Stimulated activated CD4-positive, alpha-beta T cell treated with anti-CD3 and anti-CD28 coated beads, Interleukin-4, amount 100 ng/mL, for 24 hours (primary cell): ENCODE measurements at places on chromosomes 3 and 15.

DNA sequence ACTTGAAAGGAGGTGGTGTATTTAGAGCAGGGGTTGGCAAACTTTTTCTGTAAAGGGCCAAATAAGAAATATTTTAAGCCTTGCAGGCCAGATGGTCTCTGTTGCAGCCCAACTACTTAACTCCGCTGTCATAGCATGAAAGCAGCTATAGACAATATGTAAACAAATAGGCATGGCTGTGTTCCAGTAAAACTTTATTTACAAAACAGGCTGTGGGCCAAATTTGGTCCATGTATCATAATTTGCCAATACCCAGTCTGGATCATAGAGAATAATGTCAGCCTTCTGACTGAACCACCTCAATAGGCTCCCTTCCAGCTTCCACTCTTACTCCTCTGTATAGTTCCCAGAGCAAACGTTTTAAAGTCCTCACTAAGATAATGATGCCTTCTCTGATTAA is 638.8 kb upstream of the CFAP20DC start:
- DNase-seq, result no peak

- no peak for DNase-seq
These were observed 1.4 kb downstream of the GATA2 start for GRCh38 chr3:128491691-128491940.

- DNase-seq, result no peak
These were observed 15.9 kb downstream of the CSRNP1 start for GRCh38 chr3:39137435-39137936.

DNA sequence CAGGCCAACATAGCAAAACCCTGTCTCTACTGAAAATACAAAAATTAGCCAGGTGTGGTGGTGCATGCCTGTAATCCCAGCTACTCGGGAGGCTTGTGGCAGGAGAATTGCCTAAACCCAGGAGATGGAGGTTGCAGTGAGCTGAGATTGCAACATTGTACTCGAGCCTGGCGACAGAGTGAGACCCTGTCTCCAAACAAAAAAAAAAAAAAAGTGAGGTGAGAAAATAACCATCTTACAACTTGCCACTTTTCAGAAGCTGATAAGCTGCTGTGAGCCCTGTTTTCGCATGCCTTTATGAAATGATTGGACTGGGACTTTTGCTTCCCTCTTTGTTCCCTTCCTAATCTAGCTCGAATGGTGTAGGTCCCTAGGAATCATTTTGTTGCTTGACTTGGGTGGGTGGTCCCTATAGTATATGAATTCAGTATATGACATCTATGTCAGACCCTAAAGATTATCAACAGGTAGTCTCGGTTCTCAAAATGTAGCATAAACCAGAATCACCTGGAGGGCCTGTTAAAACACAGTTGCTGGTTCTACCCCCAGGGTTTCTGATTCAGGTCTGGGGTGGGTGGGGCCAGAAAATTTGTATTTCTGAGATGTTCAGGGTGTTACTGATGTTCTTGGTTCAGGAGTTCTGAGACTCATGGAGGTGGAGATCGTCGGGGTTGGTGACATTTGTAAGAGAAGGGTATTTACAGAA is 107.9 kb downstream of the FNDC3B start:
- no peak for DNase-seq

- DNase-seq, result no peak
These were observed 58.4 kb upstream of the ABHD17C start for GRCh38 chr15:80636675-80637074.

DNA sequence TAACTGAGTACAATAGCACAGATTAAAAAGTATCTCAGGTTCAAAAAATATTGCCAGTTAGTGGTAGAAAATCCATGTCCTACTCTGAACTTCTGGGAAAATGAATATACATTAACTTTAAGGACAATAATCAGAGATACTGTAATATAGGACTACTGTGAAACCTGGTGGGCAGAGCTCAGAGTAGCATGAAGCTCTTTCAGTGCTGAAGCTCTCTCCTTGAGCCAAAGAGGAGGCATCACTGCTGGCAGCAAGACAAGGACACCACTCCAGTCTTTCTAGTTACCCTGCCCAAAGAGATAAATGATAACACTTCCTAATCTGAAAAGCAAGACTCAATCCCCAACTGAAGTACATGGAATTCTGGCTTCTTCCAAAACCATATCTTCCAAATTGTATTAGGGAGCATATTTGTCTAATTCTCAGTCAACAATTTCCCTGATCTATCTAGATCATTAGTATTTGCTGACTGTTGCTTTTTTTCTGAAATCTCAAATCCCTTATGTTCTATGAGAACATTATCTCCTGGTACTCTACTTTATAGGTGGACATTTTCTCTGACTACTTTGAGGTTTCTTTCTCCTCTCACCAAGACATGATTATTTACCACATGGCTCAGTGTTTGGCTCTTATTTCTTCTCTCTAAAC is 55.9 kb downstream of the CLDN1 start:
- DNase-seq, result no peak

DNA sequence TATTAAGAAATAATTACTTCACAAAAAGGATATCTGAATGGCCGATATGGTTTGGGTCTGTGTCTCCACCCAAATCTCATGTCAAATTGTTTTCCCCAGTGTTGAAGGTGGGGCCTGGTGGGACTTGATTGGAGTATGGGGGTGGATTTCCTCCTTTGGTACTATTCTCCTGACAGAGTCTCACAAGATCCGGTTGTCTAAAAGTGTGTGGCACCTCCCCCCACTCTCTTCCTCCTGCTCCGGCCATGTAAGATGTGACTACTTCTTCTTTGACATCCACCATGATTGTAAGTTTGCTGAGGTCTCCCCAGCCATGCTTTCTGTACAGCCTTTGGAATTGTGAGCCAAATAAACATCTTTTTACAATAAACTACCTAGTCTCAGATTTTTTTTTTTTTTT is 34.5 kb downstream of the ZBTB11 start:
- DNase-seq, result no peak

- DNase-seq, result no peak
These were observed 360.6 kb upstream of the SGO1 start for GRCh38 chr3:20546636-20547035.

DNA sequence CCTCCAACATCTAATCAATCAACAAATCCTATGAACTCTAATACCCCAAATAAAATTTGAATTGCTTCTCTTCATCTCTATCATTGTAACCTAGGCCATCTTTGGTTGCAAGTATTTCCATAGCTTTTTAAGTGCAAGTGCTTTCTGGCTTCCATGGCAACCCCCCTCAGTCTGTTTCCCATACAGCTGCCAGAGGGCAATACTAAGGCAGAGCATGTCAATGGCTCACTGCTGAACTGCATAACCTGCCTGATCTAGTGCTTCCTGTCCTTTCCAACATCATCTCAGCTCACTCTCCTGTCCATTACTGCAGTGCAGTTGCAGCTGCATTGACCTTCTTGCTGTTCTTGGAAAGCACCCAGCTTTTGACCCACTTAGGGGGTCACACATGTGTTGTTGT is 198.4 kb downstream of the WNT5A start:
- no peak for DNase-seq

GRCh38 chr15:49625460-49626036 is 4.7 kb downstream of the DTWD1 start:
- no peak for DNase-seq

GRCh38 chr3:42884324-42884723 is 8.6 kb upstream of the CYP8B1 start:
- no peak for DNase-seq

GRCh38 chr15:71080705-71081104 is 34.6 kb upstream of the THSD4 start:
- DNase-seq, result no peak

- no peak for DNase-seq
These were observed 87.6 kb downstream of the TMEM108 start for GRCh38 chr3:133125802-133126201.
